ENCODE measurements at places on chromosomes 6 and 20. TPM values are rescaled to one million over a fixed set of nuclear protein-coding genes. Genes with fewer than 3 reads are reported as not detected.

Gene LIN28B
- polyA plus RNA-seq = not detected

Gene C4A
- polyA plus RNA-seq = 7.5 TPM

Gene CFAP61
- polyA plus RNA-seq = not detected

Gene MLIP
- not detected for polyA plus RNA-seq

- no peak for DNase-seq
These were observed 303.6 kb downstream of the TRDN start for GRCh38 chr6:123333000-123333756.

GRCh38 chr6:21731411-21732031 lies 138.0 kb downstream of the SOX4 start:
- no peak for DNase-seq
